ENCODE measurements at places on chromosomes 13 and 19.

DNA sequence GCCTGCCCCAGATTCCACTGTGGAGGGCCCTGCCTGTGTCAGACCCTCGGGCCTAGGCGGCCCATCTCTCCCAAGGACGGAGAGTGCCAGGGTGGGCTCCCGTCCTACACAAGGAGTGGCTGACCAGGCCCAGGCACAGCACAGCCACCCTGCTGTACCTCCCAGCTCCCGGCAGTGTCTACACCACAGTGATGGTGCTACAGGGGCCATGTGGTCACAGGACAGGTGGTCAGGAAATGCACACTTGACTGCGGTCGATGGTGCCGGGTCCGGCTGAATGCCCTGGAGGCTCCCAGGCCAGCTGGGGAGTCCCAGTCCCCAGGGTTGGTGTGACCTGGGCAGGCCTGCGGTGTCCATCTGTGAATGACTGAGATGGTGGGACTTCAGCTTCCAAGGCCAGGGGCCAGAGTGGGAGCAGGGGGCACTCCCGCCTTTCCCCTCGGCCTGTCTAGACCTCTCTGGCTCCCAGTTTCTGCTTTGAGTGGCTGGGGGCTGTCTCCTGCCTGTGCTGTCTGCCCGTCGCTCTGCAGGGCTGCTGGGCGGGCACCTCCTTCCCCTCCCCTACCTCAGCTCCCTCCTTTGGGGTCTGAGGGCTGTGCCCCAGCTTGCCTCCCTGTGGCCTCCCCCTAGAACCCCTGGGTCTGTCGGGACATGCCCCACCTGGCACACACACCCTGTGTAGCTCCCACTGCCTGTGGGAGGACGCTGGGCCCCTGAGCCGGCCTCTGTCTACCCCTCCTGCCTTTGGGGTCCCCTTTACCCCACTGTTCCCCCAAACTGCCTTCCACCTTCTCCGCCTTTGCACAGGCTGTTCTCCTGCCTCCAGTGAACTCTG, 12.5 kb downstream of the DDA1 start:
- DNase-seq = no peak

DNA sequence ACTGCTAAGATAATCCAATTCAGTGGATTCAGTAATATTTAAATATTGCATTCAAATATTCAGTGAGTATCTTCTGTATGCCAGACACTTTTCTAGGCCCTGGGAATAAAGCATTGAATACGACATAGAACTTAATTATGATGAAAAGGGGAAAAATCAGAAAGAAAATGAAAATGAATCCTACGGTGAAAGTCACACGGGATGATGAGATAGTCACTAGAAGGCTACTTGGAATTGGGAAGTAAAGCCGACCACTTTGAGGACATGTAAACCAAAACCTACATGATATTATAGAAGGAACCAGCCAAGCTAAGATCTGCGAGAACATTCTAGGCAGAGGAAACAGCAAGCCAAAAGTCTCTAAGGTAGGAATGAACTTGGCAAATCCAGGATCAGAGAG, 10.1 kb downstream of the DPY19L3 start:
- DNase-seq = no peak

DNA sequence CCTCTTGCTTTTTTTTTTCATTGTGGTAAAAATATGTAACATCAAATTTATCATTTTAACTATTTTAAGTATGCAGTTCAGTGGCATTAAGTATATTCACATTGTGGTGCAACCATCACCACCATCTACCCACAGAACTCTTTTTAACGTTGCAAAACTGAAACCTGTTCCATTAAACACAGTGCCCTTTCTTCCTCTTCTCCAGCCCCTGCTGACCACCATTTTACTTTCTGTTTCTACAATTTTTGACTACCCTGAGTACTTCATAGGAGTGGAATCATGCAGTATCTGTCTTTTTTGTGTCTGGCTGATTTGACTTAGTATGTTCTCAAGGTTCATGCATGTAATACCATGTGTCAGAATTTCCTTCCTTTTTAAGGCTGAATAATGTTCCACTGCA, 153.1 kb downstream of the FGF9 start:
- no peak for DNase-seq

GRCh38 chr13:101397742-101398141, 18.6 kb downstream of the NALCN start:
- DNase-seq = no peak

GRCh38 chr19:7953060-7953459, 9.6 kb upstream of the TIMM44 start:
- no peak for DNase-seq
